ENCODE measurements at places on chromosomes 5 and 9.

- no peaks in the 10 kb centered on the region for H3K27me3 ChIP-seq
- no peaks in the 10 kb centered on the region for H3K4me1 ChIP-seq
- DNase-seq: no peak
- H3K36me3 ChIP-seq: no peaks in the 10 kb centered on the region
- H3K27ac ChIP-seq: no peak overlapping the region
- H3K4me3 ChIP-seq: no peak overlapping the region
Measured at GRCh38 chr5:6862306-6862705, 149.1 kb downstream of the TENT4A start.

DNA sequence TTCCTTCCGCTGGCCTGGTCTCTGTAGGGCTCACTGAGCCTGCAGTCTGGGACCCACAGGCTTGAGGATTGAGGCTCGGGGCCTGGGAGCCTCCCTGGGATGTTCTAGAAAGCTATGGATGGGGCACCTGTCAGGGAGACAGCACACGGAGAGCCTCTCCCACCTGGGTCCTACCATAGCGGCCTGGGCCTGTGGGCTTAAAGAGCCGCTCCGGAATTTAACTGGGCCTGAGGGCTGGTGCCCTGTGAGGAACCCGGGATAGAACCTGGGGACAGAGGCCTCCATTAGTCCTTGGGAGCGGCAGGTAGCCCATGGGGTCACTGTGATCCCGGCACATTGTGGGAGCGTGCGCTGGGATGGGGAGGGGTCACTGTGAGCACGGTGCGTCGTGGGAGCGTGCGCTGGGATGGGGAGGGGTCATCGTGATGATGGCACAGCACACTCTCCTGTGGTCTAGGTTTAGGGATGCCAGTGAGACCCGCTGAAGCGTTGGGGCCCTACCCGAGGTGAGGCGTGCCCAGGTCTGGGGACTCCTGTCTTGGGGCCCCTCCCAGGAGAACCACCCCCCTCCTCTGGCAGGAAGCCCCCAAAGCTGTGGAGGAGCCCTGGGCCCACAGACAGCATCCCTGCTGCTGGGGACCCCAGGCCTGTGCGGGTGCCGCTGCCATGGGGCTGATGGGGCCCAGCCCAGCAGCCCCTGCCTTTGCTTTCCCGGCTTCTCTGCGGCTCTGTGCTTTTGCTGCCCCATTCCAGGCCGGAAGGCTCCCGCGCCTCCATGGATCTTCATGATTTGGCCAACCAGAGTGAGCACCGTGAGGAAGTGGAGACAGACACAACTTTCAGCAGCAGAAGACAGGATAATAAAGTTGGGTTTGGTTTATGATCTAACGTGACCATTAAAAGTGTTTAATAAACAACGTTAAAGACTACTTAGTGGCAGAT, 3.4 kb upstream of the CEP72 start:
- no peaks in the 10 kb centered on the region for H3K27me3 ChIP-seq
- DNase-seq: no peak
- H3K27ac ChIP-seq: no peak overlapping the region
- H3K4me1 ChIP-seq: peaks cover 5% of the 10 kb centered on the region
- H3K4me3 ChIP-seq: no peak overlapping the region
- H3K36me3 ChIP-seq: peaks cover 2% of the 10 kb centered on the region

DNA sequence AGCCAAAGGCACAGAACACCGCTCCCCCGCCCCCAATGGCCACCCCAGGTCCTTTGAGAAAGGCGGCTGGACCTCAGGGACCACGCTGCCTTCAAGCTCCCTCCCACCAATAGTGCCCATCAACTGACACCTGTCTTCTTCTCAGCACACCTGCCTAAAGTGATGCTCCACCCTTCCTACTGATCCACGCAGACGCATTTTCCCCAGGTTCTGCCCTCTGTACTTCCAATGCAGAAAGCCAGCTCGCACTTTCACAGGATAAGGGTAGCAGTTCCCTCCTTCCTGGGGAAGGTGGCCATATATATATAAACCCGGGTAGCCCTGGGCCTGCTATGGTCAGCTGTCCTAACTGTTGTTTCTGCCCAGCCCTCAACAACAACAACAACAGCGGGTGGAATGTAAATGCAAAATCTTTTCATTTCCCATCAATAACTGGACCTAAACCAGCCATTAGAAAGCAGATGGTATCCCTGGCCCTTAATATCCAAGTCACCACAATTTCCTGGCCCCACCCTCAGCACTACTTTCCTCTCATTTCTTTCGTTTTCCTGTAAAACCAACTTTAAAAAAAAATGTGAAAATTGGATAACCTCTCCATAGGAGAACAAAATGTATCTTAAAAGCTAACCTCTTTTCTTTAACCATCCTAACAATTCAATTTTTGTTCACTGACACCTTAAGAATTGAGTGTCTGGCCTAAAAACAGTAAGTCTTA, 1.7 kb downstream of the GOLM1 start:
- peaks cover 4% of the 10 kb centered on the region for H3K36me3 ChIP-seq
- no peak overlapping the region for H3K4me3 ChIP-seq
- DNase-seq: no peak
- no peak overlapping the region for H3K27ac ChIP-seq
- H3K4me1 ChIP-seq: peaks cover 7% of the 10 kb centered on the region

DNA sequence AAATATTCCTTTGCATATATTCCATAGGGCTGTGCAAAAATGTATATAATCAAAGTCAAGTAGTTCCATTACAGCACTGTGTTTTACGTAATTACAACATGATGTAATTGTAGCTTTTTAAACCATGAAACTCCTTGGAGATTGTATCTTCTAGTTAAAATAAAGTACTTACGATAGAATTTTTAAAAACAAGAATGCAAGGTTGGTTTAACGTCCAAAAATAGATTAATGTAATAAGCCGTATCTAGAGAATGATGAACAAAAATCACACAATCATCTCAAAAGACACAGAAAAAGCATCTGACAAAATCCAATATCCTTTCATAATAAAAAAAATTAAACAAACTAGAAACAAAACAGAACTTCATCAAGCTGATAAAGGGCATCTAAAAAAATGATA, 86.2 kb downstream of the DENND1A start:
- no peak overlapping the region for H3K4me3 ChIP-seq
- H3K4me1 ChIP-seq: peaks cover 4% of the 10 kb centered on the region
- H3K36me3 ChIP-seq: no peaks in the 10 kb centered on the region
- H3K27ac ChIP-seq: no peak overlapping the region
- DNase-seq: no peak

- no peaks in the 10 kb centered on the region for H3K27me3 ChIP-seq
- H3K36me3 ChIP-seq: no peaks in the 10 kb centered on the region
- H3K4me1 ChIP-seq: no peaks in the 10 kb centered on the region
- no peak overlapping the region for H3K27ac ChIP-seq
Measured at GRCh38 chr5:146069780-146070099, 35.6 kb downstream of the PLAC8L1 start.

DNA sequence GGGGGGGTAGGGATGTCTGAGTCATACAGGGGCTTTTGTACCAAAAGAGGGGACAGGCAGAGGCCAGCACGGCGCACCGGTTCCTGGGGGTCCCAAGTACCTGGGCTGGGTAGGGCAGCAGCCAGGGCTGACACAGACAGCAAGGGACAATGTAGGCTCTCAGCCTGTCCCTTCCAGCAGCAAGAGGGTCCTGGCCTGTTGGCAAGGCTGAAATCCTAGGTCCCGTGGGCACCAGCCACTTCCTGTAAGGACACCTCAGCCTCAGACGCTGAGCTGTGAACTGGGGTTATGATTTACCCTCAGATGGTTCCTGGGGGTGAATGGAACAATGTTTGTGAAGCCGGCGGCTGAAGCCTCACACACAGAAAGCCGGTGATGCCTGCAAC, 41.3 kb downstream of the NACC2 start:
- H3K36me3 ChIP-seq: peaks cover 8% of the 10 kb centered on the region
- H3K27ac ChIP-seq: no peak overlapping the region
- no peak for DNase-seq
- H3K4me3 ChIP-seq: no peak overlapping the region
- no peaks in the 10 kb centered on the region for H3K27me3 ChIP-seq

Measured in neuronal stem cell (in vitro differentiated cells).